ENCODE measurements at places on chromosomes 7 and 10.

- DNase-seq = peak; percentile 86
Observed at GRCh38 chr7:94298943-94299342, 95.8 kb upstream of the COL1A2 start.

DNA sequence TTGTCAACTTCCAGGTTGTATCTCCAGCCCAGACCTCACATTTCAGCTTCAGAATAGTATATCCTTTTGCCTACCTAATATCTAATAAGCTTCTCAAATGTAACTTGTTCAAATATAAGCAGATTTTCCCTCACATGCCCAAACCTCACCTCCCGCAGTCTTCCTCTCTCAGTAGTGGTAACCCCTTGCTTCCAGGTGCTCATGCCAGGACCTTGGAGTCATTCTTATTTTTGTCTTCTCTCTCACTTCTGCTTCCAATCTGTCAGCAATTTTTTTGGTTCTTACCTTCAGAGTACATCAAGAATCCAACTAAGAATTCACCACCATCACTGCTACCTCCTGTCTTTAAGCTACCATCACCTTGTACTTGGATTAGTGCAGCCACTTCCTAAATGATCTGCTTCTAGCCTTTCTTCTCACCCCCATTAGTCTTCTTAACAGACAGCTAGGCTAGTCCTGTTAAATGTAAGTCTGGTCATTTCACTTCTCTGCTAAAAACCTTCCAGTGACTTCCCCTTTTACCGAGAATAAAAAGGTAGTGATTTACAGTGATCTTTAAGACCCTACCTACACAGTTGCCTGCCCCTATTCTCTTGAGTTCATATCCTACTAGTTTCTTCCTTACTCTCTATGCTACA, 14.0 kb downstream of the ANKIB1 start:
- no peak for DNase-seq

GRCh38 chr10:54434782-54435181, 366.2 kb downstream of the PCDH15 start:
- no peak for DNase-seq

- DNase-seq = no peak
Observed at GRCh38 chr10:49668684-49669083, 10.8 kb upstream of the C10orf53 start.

DNA sequence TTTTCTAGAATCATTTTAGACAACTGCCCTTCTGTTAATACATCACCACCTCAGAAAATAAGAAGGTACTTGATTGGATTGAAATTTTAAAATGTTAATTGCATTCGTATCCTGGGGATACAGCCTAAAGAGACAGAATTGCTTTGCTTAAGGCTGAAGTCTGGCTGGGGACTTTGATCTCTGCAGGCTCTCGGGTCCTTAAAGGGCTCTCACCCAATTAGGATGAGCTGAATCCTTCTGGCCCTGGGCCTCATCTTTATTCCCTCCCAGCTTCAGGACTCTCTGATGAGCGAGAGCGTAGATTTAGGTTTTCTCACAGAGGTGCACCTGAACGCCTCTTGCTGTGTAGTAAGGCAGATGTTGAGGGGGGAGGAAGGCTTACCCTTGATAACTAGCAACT, 475.3 kb upstream of the C7orf33 start:
- no peak for DNase-seq

DNA sequence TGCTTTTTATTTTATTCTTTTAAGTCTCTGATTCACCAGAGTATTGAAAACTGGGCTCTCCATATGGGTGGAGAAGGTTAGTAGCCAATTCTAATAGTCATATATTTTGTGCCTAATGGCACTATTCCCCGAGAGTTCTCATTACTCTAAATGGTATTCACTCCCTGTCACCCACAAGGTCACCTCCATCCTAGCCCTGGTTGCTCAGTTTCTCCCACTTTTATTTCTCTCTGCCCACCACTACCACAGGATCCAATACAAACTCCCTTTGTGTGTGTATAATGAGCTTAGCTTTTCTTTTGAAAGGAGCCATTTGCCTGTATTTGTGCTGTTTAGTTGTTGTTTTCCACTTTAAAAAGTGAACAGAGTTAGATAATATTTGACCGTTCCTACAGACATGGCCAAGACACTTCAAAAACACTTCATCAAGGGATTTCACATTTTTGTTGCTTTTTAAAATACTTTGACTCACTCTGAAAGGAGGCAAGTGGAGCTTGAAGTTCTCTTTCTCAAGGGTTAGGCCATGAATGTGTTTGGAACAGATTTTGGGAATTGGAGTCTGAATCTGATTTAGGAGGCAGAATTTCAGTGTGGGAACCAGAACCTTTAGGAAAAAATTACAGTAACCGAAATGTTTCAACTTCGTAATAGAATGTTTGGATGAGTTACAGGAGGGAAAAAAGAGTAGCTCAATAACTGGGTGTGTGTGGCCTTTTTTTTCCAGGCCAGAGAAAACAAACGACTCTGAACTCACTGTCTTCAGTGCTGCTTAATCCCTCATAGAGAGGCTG, 321.3 kb downstream of the BICC1 start:
- no peak for DNase-seq

- no peak for DNase-seq
Observed at GRCh38 chr7:41777894-41778596, 75.2 kb upstream of the INHBA start.

DNA sequence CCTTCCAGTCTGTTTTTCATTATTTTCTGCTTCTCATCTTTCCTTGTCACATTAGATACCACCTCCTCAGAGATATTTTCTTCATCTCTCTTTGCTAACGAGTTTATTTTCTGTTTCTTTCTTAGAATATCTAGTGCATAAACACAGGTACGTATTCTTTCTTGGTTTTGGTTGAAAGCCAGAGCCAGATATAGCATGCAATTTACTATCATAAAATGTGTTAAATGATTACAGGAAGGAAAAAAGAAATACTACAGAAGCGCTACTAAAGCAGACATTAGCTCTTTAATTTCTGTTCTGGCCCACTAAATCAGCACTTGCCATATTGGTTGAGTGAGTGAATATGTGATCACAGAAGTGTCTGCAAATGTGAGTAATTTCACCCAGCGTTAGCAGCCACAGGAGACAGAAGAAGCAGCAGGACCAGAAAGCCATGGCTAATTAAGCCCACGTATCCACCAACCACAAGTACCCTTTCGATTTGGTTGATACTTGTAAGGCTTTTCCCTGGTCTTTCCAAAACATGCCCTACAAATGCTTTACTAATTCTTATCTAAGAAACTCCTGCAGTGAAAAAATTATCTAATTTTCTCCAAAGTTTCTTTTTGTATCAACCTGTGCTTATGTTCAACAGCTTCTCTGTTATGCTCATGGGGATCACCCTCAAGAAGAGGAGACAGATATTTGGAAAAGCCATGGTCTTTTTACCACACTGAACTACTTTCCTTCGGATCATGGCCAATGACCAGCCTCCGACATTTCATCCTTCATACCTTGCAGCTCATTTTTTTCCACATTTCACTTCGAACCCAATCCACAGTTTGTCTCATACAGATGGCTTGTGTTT, 23.1 kb upstream of the MACC1 start:
- no peak for DNase-seq

DNA sequence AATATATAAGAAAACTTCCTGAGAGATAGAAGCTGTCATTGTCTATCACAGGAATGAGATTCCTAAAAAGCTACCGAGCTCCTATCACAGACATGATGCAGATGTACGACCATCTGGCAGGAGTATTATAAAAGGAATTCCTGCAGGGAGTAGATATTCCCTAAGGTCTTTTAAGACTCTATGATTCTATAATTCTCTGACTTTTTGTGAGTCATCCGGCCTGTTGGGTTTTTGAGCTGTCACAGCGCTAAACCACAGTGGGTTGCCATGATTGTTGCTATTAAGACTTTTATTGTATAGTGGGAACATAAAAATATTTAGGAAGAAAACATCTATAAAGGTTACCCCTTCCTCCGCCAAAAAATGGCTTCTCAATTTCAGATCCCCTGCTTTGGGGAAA, 223.4 kb downstream of the BMPER start:
- peak; percentile 87 for DNase-seq

GRCh38 chr7:85529831-85530230, 343.0 kb upstream of the SEMA3D start:
- DNase-seq = peak; percentile 25

DNA sequence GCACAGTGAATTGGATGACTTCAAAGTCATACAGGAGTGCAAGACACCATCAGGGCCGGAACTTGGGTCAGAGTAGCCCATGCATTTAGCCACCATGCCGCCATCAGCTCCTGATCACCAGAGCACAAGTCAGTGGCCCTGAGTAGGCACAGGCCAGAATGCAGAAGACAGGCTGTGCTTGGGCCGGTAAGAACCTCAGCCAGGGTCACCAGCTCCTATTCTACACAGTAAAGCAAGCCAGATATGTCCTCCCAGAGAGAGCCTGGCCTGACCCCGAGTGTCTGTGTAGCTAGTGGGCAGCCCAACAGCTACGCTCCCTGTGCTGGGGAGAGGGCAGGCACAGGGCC, 44.5 kb upstream of the COL13A1 start:
- DNase-seq = no peak

GRCh38 chr10:19626156-19626555, 190.1 kb upstream of the PLXDC2 start:
- no peak for DNase-seq

DNA sequence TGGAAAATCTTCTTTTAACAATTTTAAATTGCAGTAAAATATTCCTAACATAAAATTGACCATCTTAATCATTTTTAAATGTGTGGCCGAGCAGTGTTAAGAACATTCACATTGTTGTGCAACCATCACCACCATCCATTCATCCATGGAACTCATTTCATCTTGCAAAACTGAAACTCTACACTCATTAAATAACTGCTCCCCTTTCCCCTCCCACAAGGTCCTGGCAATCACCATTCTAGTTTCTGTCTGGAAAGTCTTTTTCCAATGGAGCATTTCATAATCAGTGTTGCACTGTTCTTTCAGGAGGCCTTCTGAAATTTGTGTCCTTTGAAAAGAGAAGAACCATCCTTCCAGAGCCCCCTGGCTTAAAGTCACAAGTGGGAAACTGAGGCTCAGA, 233.1 kb downstream of the PLXNA4 start:
- peak; percentile 72 for DNase-seq

- peak; percentile 31 for DNase-seq
Observed at GRCh38 chr10:79111427-79111826, 42.7 kb downstream of the ZMIZ1 start.

DNA sequence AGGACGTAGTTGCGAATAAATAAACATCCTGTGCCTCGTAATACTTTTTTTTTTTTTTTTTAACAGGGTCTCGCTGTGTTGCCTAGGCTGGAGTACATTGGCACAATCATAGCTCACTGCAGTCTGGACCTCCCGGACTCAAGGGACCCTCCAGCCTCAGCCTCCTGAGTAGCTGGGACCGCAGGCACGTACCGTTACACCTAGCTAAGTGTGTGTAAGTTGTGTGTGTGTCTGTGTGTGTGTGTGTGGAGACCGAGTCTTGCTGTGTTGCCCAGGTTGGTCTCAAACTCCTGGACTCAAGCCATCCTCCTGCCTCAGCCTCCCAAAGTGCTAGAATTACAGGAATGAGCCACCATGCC, 573 bp upstream of the PON2 start:
- DNase-seq = no peak

- no peak for DNase-seq
Observed at GRCh38 chr10:69375307-69376151, 41.2 kb downstream of the TACR2 start.

DNA sequence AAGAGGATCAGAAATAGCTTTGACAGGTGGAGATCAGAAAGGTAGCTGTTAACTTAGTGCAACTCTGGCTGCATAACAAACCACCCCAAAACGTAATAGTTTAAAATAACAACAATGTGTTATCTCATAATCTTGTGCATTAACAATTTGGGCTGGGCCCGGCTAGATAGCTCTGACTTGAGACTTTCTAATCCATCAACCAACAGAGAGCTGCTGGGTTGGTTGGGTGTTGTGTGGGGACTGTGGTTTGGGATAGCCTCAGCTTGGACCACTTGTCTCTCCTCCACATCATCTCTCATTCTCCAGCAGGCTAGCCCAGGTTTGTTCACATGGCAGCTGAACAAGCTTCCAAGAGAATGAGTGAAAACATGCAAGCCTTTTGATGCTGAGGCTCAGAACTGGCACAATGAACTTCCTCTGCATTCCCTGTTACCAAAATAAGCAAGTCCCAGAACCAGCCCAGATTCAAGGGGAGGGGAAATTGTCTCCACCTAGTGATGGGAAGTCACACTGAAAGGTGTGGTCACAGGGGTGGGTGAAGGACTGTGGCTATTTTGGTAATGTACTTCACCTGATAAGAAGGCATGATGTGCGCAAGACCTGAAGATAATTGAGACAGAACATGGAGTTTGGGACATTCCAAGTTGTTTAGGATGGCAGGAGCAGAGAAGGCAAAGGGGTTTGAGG, 20.4 kb upstream of the ASAH2 start:
- DNase-seq = no peak

- no peak for DNase-seq
Observed at GRCh38 chr7:148807436-148807835, 76.7 kb downstream of the EZH2 start.

DNA sequence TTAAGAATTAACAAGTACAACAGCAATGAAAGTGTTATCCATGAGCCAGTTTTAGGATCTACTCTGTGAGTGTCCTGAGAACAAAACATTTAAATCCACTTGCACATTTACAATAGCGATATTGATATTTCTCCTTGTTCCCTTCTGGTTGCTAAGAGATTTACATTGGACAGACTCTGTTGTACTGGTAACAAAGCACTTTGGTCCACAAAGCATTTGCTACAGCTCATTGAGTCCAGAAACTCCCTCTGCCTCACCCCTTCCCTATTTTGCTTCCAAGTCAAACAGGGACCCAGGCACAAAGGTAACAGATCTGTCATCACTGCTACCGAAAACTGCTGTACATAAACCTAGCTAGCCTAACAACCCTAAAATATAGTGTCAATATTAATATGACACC, 2.1 kb downstream of the ANK3 start:
- no peak for DNase-seq

GRCh38 chr7:55063061-55063460, 44.2 kb downstream of the EGFR start:
- no peak for DNase-seq

DNA sequence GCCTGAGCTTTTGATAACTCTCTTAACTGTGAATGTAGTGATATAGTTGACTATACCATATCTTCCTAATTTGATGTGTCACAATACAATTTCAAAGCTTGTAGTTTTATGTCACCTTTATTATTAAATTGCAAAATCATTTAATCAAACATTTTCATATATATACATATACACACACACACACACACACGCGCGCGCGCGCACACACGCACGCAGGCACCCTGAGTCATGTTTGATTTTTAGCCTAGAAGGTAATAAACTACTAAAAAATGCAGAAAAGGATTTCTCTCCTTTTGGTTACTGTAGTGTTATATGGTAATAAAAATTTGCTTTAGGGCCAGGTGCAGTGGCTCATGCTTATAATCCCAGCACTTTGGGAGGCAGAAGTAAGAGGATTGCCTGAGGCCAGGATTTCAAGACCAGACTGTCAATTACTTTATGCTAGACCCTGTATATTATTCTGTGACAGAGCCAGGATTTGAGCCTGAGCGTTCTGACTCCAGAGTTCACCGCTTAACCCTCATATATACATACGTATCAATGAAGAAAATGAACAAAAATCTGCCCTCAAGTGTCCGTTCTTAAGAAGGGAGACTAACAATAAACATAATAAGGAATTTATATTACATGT, 89.6 kb downstream of the PODXL start:
- DNase-seq = no peak

Data from cardiac fibroblast (primary cell).